ENCODE measurements at places on chromosomes 7 and 10.

GRCh38 chr7:20906801-20907453 lies 120.2 kb upstream of the SP8 start:
- DNase-seq: no peak

DNA sequence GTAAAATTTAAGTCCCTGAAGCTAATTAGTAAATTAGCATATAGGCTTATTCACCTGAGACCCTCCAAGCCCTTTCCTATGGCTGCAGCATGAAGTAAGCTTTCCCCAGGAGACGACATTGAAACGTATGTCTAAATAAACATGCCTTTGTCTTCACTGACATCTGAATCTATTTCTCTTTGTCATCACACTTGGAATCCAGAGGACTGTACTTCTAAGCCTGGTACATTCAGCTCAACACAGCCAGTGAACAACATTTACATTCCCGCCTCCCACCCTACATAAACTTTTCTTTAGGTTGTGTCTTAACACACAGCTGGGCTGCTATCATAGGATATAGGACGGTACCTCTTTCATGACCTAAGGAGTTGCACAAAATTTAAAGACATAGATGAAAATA lies 414.4 kb downstream of the SFMBT2 start:
- DNase-seq: no peak

DNA sequence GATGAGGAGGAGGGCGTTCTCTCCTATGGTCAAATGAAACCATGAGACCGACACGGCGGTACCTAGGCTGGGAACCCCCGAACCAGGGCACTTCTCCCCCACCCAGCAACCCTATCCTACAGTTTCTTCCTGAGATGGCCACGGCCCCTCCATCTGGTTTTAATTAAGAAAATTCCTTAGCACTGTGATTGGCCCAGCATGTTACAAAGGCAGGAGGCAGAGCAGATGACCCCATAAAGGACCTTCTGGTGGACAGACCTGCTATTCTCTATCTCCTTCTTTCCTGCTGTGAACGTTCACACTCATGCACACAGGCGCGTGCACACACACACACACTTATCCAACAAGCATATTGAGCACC lies 129.4 kb downstream of the RGS10 start:
- DNase-seq: no peak

- no peak for DNase-seq
Measured at GRCh38 chr7:74003621-74004020, 24.4 kb upstream of the ELN start.

DNA sequence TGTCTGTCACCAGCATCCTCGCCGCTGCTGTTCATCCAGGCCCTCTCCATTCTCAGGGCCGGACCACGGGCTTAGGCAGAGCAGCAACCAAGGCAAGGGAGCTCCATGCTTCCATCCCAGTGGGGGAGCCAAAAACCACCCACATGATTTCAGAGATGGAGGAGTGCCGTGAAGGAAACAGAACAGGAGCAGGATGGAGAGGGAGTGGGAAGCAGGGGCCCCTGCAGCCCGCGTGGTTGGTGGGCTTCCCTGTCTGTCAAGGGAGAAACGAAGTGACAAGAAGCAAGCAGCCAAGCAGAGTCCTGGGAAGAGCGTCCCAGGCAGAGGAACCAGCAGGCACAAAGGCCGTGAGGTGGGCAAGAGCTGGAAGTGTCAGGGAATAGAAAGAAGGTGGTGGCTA lies 95.7 kb downstream of the SLIT1 start:
- no peak for DNase-seq

GRCh38 chr7:66523409-66523808 lies 105.3 kb upstream of the KCTD7 start:
- no peak for DNase-seq

GRCh38 chr10:49187044-49187484 lies 1.1 kb downstream of the TMEM273 start:
- DNase-seq: no peak

- no peak for DNase-seq
Measured at GRCh38 chr7:92797693-92798092, 38.7 kb downstream of the CDK6 start.

DNA sequence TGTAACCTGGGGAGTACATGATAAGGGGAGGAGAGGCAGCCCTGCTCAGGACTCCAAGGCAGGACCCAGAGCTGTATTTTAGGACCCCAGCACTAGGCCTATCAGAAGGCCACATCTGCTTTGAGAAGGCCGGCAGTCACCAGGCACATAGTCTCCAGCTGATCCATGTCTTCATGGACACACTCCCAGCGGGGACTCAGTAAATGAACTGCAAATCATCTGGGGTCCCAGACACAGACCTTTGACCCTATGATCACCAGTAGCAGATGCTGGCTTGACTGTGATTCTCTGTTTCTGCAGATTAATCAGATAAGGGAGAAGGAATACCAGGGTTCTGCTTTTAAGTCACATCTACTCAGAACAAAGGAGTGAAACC lies 341.4 kb upstream of the PODXL start:
- no peak for DNase-seq

- DNase-seq: no peak
Measured at GRCh38 chr10:45557275-45557905, 115.2 kb downstream of the ZFAND4 start.

- no peak for DNase-seq
Measured at GRCh38 chr10:120600871-120601649, 144.0 kb downstream of the PLPP4 start.

DNA sequence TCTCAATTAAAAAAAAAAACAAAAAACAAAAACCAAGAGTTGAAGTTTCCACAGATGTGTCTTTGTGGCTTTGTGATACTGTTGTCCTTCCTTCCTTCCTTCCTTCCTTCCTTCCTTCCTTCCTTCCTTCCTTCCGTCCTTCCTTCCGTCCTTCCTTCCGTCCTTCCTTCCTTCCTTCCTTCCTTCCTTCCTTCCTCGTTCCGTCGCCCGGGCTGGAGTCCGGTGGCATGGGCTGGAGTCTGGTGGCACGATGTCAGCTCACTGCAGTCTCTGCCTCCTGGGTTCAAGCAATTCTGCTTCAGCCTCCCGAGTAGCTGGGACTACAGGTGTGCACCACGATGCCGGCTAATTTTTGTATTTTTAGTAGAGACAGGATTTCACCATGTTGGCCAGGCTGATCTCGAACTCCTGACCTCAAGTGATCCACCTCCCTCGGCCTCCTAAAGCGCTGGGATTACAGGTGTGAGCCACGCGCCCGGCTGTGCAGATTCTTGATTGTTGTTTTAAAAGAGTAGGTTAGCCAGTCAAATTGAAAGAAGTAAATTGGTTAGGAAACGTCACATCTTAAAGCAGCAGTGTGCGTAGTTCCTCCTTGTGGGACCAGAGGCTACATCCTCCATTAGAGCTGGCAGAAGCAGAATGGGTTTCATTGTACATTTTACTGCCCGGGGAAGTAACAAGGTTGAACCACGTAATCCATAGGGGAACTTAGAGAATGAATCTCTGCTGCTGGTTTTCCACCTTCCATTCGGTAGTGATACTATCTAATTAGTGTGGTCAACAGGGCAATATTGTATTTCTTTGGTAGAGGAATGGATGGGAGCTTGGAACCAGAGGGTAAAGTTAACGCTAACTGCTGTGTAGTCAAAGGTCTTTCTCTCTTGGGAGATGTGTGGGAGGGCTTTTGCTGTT lies 20.6 kb downstream of the DNAJB6 start:
- no peak for DNase-seq

GRCh38 chr7:114860206-114860605 lies 61.7 kb upstream of the MDFIC start:
- no peak for DNase-seq

GRCh38 chr7:150927956-150928344 lies 50.2 kb downstream of the KCNH2 start:
- DNase-seq: no peak

DNA sequence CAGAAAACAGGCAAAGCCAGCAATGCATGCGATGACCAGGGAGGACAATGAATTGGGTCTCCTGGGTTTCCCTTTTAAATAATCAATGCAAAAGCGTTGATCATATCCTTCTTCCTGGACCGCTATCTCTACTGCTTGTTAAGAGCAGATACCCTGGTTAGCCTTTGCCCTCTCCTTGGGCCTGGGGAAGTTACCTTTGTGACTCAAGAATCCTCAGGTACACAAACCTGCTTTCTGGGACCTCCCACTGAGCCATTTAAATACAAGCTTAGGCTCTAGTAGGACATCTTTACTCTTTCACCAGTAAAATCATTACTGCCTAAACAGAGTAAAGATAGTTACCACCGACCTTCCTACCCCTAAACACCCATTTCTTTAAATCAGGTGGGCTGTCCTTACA lies 173.9 kb downstream of the WNT2 start:
- DNase-seq: no peak

DNA sequence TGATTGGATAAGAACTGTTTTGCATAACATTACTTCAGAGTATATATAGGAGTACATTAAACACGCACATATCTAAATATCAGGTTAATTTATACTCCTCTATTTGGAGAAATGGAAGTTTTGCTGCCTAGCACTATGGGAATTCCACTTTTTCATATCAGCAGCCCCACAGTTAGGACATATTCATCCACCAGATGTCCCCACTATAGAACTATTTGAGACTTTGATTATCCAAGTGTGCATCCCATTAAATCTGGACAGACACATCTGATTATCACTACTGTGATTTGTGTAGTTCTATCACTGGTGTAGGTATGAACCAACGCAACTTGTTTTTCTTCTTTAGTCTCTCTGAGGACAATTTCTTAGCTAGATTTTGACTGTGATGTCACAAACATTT lies 345.7 kb downstream of the THSD7A start:
- no peak for DNase-seq

DNA sequence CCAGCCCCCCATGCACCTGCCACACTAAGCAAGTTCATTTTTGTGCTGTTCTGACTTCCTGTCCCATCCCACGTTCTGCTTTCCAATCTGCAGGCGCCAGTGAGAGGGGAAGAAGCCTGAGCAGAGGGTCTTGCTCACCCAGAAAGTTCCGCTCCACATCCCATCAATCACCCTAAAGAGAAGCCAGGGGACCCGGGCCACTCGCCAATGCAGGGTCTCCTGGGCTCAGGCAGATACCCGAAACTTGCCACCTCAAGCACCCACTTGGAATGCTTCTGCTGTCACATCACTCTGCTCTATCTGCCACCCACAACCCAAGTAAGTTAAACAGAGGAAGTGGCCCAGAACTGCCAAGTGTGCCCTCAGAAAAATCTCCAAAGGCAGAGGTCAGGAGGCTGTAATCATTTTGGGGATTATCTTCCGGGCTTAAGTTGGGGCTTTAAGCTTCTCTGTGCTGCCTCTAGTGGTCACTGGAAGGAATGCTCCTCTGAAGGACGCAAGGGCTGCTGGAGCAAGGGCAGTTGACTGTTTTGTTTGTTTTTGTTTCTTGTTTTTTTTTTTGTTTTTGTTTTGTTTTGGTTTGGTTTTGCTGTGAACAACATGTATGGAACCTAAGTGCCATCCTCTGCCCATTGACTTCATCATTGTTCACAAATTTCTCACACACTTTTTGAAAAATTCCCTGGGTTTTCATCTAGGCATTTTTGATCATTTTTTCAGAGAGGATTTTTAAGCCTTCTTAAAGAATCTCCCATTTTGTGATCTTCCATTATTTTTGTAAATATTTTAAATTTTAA lies 25.5 kb downstream of the PRR15 start:
- no peak for DNase-seq

GRCh38 chr10:28684986-28685580 lies 7.8 kb downstream of the BAMBI start:
- no peak for DNase-seq

DNA sequence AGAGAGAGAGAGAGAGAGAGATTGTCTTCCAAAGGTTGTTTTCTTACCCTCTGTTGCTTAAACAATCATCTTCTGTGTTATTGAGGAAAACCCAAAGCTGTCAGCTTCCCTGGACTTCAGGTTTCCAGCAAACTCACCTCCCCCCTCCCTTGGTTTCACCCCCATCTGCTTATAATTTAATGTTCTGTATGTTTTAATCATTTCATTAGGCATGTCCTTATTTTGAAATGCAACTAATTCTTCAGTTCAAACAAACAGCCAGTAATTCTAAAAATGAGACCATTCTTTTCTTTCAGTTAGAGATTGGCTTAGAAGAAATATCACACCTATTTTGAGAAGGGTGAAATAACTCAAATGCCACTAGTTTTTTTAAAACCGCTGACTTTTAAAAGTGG lies 102.9 kb downstream of the FAM204A start:
- DNase-seq: no peak

GRCh38 chr7:135195968-135196629 lies 15.2 kb downstream of the WDR91 start:
- no peak for DNase-seq

- no peak for DNase-seq
Measured at GRCh38 chr10:30502266-30503060, 68.5 kb downstream of the MAP3K8 start.

- DNase-seq: no peak
Measured at GRCh38 chr7:83394776-83395175, 232.1 kb upstream of the PCLO start.
